ENCODE measurements at places on chromosomes 12 and 14. TPM values are rescaled to one million over a fixed set of nuclear protein-coding genes. Genes with fewer than 3 reads are reported as not detected.

Gene ABCD2
- not detected for total RNA-seq

GRCh38 chr14:102196039-102196901 is 56.6 kb downstream of the WDR20 start:
- DNase-seq, result no peak

DNA sequence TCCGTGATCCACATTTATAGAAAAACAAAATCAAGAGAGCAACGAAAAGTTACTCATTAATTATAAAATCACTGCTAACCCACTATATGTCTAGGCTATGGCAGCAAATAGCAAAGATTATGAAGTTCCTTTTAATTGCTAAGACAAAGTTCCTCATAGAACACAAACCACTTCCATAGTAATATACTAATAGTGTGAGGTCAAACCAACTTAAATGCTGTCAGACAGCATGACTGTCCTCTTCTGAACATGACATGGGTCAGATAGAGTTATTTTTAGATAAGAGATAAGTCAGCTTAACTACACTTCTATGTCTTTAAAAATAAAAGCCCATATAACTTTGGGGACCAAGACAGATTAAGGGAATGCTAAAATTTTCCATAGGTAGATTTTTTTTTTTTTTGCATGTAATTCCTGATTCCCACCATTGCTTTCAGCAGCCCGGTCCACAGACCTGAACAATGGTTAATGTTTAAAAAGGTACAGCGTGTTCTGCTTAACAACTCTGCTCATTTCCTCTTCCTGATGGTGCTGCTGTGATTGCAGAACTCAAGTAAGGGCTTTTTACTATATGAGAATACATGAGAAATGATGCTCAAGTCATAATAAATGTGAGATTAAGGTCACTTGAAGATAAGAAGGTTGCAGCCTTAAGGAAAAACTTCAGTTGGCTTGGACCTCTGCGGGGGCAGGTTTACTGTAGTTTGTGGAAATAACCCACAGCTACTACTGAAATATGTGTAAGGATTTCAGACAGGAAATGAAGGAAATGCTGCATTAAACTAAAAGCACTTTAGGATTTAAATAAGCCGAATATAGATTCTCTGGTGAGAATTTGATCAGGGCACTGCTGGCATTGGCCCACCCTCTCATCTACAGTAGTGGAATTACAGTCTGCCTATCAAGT is 37.7 kb upstream of the DUSP6 start:
- DNase-seq, result no peak

Gene RNASE12
- not detected for total RNA-seq

Gene TAS2R7
- total RNA-seq, result not detected

Gene DACT1
- total RNA-seq, result 1.7 TPM

Gene FAM181A
- total RNA-seq, result not detected

DNA sequence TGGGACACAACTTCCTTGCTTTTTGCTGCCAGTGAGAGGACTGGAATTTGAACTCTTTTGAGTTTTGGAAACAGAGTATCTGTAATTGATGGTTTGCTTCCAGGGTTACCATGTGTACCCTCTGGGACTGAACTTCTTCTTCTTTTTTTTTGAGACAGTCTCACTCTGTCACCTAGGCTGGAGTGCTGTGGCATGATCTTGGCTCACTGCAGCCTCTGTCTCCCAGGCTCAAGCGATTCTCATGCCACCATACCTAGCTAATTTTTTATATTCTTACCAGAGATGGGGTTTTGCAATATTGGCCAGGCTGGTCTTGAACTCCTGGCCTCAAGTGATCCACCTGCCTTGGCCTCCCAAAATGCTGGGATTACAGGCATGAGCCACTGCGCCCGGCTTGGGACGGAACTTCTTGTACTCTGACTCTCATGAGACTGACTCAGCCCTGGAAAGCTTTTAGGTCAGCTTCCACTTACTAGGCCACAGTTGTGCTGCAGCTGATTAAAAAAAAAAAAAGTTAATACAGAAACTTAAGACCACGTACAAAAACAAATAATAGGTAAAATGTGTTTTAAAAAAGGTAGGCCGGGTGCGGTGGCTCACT is 15.8 kb downstream of the SEL1L start:
- no peak for DNase-seq

GRCh38 chr14:77562681-77563080 is 53.8 kb downstream of the SPTLC2 start:
- no peak for DNase-seq

Gene CSRP2
- total RNA-seq, result 36.7 TPM

DNA sequence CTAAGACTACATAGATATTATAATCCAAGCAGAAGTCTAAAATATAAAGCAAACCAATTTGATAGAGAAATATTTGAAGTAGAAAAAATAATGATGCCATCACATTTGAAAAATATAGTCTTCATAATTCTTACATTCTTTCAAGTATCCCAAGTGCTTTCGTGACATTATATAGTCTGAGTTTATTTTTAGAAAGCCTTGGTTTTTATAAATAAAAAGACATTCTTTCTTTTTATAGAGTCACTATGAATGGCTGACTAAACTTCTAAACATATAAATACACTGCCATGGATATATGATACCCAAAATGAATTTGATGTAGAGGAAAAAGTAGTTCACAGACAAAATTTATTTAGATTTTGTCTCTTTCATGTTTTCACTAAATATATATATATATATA is 135.1 kb upstream of the PDZRN4 start:
- DNase-seq, result no peak

GRCh38 chr12:102172436-102172835 is 25.2 kb downstream of the PMCH start:
- no peak for DNase-seq

Gene GRIP1
- total RNA-seq, result not detected

Gene FOXJ2
- total RNA-seq, result 4.5 TPM

Gene GYS2
- not detected for total RNA-seq

DNA sequence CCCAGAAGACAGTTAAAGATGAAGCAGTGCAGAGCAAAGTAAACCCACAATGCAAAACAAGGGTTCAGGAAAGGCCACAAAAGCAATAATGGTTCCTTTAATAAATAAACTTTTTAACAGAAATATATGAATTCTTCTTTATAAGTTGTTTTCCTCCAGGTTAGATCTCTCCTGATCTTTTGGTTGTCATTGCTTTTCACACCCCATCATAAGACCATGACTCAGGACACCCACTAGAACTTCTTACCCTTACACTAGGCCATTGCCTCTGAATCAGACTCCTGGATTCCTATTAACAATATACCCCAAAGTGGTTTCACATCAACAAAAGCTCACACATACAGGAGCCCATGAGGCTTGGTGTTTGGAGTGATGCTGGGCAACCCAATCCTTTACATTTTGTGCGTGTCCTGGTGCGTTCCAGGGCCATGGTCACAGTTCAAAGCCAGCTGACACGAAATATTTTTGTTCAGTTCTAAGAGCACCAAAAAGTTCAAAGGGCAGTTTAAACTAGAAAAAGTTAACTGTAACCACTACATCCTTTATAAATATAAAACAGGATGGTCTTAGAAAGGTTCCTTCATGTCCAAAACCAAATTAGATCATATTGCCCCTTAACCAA is 187.0 kb downstream of the EPS8 start:
- no peak for DNase-seq

DNA sequence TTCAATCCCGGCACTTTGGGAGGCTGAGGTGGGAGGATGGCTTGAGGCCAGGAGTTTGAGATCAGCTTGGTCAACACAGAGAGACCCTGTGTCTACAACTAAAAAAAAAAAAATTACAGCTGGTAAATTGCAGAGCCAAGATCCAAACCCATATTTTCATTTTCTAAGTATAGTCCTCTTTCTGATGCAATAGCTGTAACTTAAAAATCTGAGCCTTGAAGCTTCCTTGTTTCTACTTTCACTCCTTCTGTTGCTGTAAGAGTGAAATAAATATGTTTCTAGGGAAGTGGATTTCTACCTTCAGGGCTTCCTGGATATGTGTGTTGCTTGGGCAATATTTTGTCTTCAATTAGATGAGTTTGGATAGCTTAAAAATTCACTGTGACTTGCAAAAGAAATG is 42.0 kb upstream of the PRICKLE1 start:
- DNase-seq, result no peak

DNA sequence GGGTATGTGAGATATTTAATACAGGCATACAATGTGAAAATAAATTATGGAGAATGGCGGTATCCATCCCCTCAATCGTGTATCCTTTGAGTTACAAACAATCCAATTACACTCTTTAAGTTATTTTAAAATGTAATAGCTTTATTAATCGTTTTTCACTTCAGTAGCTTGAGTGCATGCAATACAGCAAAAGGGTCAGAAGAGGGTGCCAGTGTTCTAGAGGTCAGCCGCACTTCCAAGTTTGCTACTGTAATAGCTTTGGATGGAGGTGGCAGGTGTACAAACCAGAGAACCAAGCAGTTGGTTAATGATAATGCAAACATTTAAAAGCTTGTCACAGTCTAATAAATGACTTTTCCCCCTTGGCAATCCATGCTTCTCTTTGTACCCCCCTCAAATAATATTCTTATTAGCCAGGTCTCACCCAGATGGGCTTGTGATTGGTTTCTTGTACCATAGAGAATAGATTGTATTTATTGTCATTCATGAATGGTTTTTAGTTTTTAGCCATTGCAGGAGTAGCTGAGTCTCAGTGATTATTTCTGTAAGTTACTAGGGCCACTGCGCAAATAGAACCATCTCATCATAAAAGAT is 127.0 kb downstream of the ERC1 start:
- DNase-seq, result peak; percentile 45

DNA sequence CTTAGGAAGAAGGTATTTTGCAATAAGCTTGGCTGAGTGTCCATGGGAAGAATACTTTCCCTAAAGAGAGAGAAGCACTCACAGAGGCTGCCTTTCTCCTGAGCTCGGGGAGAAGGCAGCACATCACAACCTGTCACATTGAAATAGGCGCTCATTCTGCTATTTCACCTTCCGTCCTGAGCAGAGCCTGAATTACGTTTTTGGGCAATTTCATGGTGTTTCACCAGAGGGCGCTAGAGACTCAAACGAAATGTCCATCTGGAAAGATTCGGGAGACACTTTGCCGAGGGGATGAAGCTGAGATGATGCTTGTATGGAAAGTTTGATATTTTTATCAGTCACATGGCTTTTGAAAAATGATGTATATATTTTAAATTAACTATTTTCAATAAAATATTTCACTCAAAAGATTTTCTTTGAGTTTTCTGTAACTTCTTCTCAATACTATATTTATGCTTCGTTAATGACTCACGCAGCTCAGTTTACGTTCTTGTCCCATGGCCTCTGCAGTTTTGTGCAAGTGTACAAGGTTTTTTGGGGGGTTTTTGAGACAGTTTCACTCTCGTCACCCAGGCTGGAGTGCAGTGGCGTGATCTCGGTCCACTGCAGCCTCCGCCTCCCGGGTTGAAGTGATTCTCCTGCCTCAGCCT is 17.4 kb upstream of the B4GALNT3 start:
- DNase-seq, result peak; percentile 23

- no peak for DNase-seq
Measured at GRCh38 chr14:71246539-71246938, 339.3 kb downstream of the PCNX1 start.

GRCh38 chr14:104977008-104977680 is 1.0 kb downstream of the AHNAK2 start:
- peak; percentile 73 for DNase-seq

DNA sequence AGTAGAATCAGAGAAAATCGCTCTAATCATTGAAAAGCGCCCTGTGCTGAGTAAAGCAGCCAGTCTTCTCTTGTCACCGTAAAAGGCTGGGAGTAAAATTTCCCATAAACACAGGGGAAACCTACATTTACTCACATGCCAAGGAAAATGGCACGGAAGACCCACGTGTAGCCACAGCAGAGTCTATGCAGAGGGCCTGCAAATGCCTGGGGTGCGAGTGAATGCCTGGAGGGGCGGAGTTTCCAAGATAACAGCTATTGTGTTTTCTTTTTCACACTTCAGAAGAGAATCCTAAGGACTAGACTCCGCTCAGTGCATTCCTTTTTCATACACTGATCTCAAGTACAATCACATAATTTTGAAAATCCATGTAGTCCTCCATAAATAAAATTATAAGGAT is 159.9 kb upstream of the FOXN3 start:
- DNase-seq, result no peak

Gene SDR9C7
- 0.12 TPM for total RNA-seq

- DNase-seq, result no peak
Measured at GRCh38 chr12:132210223-132211055, 66.2 kb downstream of the NOC4L start.

Gene CD163L1
- 8.8 TPM for total RNA-seq

Gene CLEC9A
- total RNA-seq, result not detected

Gene TEX52
- total RNA-seq, result not detected

DNA sequence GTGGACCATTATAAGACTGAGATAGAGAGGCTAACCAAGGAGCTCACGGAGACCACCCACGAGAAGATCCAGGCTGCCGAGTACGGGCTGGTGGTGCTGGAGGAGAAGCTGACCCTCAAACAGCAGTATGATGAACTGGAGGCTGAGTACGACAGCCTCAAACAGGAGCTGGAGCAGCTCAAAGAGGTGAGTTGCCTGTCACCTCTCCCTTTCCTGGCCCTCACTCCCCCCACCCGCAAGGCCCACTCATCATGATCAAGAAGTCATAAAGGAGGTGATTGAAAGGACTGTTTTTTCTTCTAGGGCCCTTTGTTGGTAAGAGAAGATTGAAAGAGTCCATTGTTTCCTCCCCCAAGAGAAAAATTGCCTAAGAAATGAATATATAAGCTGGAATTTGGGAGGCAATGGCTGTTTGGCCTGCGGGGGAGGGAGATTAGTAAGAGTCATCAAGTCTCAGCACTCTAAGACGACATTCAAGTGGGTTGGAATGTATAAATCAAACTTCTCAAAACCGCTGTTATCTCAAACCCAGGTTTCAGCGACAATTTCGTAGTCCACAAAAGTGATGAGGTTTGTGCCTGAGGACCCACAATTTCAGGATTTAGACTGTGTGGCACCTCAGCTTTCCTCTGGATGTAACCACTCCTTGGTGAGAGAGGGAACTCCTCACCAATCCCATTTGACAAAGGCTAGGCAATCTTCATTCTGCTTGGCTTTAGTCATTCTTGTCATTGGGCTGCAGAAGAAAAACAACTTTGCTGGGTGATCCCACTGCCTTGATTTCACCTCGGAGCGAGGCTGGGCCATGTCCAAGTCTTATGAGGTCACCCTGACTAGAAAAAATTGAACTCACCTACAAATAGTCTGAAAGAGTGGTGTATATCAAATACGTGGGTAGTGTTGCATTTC is 966 bp downstream of the BICD1 start:
- DNase-seq, result peak; percentile 56

Gene KRT1
- total RNA-seq, result not detected

DNA sequence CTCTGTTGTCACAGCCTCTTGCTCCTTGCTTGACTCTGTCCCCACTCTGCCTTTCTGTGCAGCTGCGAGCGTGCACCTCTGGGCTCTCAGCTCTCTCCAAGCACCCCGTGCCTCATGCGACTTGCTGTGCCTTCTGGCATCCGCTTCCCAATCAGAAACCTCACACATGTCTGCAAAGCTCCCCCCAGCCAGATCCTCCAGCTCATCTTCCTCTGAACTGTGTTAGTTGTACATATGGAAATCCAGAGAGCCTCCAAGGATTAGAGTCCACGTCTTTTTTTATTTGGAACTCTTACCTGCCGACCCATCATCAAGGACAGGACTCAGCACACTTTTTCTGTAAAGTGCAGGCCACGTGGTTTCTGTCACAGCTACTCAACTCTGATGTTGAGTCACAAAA is 70.5 kb downstream of the ANO2 start:
- DNase-seq, result no peak

- no peak for DNase-seq
Measured at GRCh38 chr12:119727600-119728443, 59.9 kb downstream of the PRKAB1 start.

GRCh38 chr14:101008196-101008595 is 104.7 kb upstream of the RTL1 start:
- no peak for DNase-seq

GRCh38 chr12:106136263-106136662 is 2.5 kb downstream of the NUAK1 start:
- DNase-seq, result peak; percentile 87

GRCh38 chr14:44981198-44981597 is 19.2 kb downstream of the TOGARAM1 start:
- DNase-seq, result no peak

Data from A172 (cell line).